Colonic mucosa (tissue), 4 donors: ENCODE measurements at places on chromosomes 12 and 14. TPM values are rescaled to one million over a fixed set of nuclear protein-coding genes. Genes with fewer than 3 reads are reported as not detected.
A peak's percentile ranks its signal among the peaks of the same experiment; 100 is the strongest.

- no peak for DNase-seq
These were observed 9.6 kb downstream of the KRT7 start for GRCh38 chr12:52242442-52243258.

- DNase-seq, result no peak
These were observed 8.8 kb upstream of the DDHD1 start for GRCh38 chr14:53161758-53162435.

GRCh38 chr12:62792236-62792870 lies 142.6 kb downstream of the PPM1H start:
- no peak for DNase-seq

The RTN1 gene
- 0.84 TPM for total RNA-seq

GRCh38 chr12:114902665-114903064 lies 218.7 kb upstream of the TBX3 start:
- no peak for DNase-seq

DNA sequence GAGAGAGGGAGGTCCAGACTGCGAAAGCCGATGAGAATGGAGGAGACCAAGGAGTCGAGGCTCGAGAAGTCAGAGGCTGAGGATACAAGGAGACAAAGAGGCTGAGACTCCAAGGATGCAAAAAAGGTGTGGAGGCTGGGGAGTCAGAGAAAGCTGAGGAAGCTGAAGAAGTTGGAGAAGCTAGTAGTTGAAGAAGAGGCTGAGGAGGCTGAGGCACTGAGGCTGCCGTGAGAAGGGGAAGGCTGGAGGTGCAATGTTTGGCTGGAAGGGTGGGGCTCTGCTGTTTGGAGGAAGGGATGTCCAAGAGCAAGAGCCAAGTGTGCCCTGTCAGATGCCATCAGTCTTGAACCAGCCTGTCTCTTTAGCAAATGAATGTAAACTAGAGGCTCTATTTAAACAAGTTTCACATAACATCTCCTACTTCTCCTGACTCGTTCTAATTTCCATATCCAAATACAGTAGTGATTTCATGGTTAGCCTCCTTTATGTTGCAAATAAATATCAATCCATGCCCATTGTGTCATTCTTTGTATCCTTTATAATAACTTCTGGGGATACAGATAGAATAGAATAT lies 10.8 kb upstream of the SPTSSA start:
- no peak for DNase-seq

- DNase-seq, result no peak
These were observed 376.5 kb upstream of the GARIN6 start for GRCh38 chr12:99271071-99271470.

GRCh38 chr12:71958993-71959578 lies 20.4 kb downstream of the TPH2 start:
- DNase-seq, result no peak

DNA sequence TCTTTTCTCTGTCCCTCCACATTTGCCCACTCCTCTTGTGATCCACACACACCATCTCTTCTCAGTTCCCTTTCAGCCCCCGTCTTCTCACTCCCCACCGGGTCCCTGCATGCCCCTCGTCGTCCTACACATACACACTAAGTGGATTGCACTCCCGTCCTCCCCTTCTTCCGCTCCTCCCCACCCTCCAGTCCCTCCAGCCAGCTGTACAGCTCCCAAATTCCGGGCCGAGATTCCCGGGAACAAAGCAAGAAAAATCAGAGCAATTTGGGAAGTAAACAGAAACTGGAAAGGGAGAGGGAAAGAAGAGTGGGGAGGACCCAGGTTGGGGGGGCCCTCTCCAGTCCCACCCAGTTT lies 282 bp upstream of the IGFBP6 start:
- no peak for DNase-seq

The RPL41 gene
- total RNA-seq, result 3,669 TPM

GRCh38 chr14:94575730-94576585 lies 5.3 kb upstream of the SERPINA5 start:
- no peak for DNase-seq

DNA sequence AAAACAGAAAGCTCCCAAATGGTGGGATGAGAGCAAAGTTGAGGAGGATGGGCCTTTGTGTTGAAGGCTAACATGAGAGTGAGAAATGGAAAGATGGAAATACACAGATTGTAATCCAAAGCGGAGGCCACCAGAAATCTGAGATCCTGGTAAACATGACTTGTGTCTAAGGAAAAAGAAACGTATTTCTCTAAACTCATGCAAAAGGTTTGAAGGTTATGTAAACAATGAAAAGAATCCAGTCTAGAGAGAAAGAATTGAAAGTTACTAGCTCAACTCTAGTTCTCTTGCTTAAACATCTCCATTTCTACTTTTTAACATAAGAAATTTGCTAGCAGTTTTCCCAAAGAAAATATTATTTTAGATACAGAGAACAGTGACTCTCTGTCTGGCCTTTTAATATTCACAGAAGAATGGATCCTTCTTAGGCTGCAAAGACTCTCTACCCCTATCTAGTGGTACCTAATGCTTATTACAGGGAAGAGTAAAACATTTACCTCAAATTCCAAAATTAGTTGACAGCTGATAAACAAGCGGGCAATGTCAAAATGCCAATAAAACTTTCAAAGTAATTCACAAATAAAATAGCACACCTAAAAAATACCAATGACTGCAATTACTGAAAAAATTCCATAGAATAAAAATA lies 75.8 kb upstream of the SOX5 start:
- DNase-seq, result no peak

The LHX5 gene
- not detected for total RNA-seq

- DNase-seq, result peak; percentile 36
These were observed 1.8 kb upstream of the RCOR1 start for GRCh38 chr14:102590667-102591099.

GRCh38 chr12:130581782-130582181 lies 134.3 kb downstream of the RIMBP2 start:
- no peak for DNase-seq

DNA sequence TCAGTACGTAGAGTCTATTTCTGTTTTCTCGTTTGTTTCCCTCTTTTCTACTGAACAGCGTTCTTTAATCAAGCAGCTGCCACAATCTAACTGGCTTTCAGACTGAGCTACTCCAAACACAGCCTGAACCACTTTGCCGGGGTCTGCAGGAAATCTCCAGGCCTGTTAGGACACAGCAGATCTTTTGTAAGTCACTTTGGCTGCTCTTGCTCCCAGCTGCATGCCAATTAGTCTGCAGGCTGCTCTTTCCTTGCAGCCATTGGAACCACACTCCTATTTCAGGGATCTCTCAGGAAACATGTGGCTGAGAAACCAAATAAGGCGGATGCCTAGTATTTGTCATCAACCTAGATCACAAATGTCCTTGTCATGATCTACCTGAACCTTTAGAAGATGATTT lies 73.6 kb downstream of the TMTC1 start:
- DNase-seq, result no peak
